T-cell (primary cell): ENCODE measurements at places on chromosomes 5 and 9.

DNA sequence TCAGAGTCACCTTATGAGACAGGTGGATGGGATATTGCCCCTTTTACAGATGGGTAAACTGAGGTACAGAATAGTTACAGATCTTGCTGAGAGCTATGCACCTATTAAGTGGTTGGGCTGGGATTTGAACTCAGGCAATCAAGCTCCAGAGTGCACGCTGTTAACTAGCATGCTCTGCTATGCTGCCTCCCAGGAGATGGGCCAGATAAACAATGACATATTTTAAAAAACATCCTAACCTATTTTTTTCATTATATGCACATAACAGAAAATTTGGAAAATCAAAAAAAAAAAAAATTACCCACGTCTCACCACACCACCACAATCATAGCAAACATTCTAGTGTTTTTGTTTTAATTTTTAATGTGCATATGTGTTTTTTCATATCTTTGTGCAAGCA, 123.4 kb upstream of the STC2 start:
- no peak for DNase-seq

DNA sequence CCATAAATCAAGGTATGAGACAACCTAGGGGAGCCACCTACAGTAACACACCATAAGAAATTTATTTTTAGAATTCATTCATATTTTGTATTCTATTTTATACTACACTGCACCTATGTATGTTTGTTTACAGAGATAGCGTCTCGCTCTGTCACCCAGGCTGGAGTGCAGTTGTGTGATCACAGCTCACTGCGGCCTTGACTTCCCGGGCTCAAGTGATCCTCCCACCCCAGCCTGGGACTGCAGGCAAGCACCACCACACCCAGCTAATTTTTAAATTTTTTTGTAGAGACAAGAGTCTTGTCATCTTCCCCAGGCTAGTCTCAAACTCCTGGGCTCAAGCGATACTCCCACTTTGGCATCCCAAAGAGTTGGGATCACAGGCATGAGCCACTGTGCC, 25.4 kb downstream of the MAPKAP1 start:
- no peak for DNase-seq

DNA sequence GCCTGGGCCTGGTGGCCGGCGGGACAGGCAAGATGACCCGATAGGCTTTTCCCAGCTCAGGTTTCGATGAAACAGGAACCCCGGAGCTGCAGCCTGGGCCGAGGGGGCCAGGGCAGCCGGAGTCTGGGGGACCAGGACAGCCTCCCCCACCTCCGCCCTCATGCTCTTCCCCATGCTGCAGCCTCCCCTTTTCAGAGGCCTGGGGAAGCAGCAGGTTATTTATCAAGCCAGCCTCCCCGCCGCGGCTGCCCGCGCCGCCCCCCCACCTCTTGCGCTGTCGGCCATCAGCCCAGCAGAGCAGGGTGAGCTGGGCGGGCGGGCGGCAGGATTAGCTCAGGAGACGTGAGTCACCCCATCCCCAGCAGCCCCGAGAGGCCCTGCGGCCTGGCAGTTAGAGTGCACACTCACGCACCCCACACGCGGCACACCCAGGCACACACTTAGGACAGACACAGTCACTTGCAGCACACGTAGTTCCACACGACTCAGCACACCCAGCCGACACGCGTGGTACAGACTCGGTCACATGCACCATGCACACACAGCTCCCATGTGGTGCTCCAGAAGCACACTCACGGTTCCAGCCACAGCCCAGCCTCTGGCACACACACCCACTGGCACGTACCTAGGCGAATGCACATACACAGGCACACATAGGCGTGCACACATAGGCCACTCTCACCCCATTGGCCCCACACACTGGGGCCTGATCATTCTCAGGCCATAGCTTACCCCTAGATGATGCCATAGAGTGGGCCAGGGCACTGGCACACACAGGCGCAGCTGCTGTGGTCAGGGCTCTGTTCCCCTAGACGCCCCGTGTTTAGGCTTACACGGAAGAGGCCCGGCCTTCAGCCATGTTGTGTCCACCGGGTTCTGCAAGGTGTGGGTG, 13.0 kb downstream of the CXXC5 start:
- no peak for DNase-seq

- no peak for DNase-seq
These were observed 81.7 kb upstream of the HMHB1 start for GRCh38 chr5:143730112-143730801.
